ENCODE measurements at places on chromosomes 1 and 21. TPM values are rescaled to one million over a fixed set of nuclear protein-coding genes. Genes with fewer than 3 reads are reported as not detected.

ILDR2 gene
- under 0.01 TPM for total RNA-seq

FCN3 gene
- total RNA-seq = not detected

OR2L2 gene
- not detected for total RNA-seq

CMPK1 gene
- 39.2 TPM for total RNA-seq

PLA2G2F gene
- total RNA-seq = not detected

CYP2J2 gene
- total RNA-seq = 0.50 TPM
